ENCODE measurements at places on chromosomes 1 and 21.
A peak's percentile ranks its signal among the peaks of the same experiment; 100 is the strongest.

DNA sequence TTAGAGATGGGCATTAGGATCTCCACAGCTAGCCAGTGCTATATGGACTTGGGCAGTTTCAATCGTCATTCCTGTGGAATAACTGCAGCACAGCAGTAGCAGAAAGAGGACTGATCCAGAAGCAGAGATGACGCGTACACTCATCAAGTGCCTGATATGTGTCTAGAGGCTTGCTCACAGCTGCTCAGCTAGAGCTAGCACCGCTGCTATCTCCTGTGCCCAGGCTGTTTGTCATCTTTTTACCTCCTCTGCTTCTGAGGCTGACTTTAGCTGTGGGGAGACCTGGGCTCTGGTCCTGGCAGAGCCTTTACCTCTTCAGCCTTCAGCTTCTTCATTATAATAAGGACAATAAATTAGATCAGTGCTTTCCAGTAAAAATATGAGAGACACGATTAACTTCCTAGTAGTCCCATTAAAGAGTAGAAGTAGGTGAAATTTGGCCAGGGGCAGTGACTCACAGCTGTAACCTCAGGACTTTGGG lies 5.3 kb downstream of the TENT5C start:
- no peak for DNase-seq

- DNase-seq, result no peak
Observed at GRCh38 chr21:41763398-41763931, 3.4 kb downstream of the RIPK4 start.

- DNase-seq, result peak; percentile 53
Observed at GRCh38 chr1:89454845-89455521, 69.6 kb upstream of the LRRC8B start.

DNA sequence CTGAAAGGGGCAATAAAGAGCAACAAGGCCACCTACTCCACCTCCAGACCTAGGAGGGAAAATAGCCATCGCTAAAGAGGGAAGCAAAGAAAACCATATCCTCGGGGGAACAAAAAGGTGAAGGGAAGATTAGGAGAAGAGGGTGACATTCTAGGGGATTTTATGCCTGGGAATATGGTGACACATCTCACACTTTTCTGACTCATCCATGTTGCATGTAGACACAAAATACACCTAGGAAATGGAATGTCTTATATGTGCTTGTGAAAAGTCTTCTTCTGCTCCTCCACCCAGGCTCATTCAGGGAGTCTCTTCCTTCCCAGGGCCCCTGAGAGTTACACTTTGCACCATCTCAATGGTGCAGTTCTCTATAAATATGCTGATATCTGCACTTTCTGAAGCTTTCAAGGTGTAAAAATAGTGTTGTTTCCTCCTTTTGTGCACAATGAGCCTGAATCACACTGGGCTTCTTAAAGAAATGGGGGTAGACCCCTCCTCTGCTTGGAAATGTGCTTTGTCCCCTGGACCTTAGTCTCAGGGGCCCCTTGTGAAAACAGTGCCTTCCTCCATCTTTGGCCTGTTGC lies 195.9 kb downstream of the CYYR1 start:
- no peak for DNase-seq

- DNase-seq, result no peak
Observed at GRCh38 chr1:196063952-196064351, 544.3 kb downstream of the KCNT2 start.

DNA sequence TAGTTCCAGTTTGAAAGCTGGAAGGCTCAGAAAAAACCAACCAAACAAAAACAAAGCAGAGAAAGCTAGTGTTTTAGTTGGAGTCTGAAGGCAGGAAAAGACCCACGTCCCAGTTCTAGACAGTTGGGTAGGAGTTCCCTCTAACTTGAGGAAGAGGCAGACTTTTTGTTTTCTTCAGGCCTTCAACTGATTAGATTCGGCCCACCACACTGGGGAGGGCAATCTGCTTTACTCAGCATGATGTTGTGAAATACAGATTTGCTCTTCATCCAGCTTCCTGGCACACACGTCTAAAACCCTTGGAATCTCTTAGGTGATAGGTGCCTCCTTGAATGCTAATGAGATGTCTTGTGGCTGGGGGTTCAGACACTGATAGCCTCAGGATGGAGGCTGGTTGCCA lies 49.1 kb upstream of the CSF3R start:
- no peak for DNase-seq

GRCh38 chr1:230423951-230424350 lies 2.2 kb downstream of the PGBD5 start:
- DNase-seq, result no peak

GRCh38 chr1:199084293-199084692 lies 445.5 kb downstream of the PTPRC start:
- DNase-seq, result peak; percentile 59

GRCh38 chr1:198205016-198205684 lies 48.4 kb downstream of the NEK7 start:
- no peak for DNase-seq

DNA sequence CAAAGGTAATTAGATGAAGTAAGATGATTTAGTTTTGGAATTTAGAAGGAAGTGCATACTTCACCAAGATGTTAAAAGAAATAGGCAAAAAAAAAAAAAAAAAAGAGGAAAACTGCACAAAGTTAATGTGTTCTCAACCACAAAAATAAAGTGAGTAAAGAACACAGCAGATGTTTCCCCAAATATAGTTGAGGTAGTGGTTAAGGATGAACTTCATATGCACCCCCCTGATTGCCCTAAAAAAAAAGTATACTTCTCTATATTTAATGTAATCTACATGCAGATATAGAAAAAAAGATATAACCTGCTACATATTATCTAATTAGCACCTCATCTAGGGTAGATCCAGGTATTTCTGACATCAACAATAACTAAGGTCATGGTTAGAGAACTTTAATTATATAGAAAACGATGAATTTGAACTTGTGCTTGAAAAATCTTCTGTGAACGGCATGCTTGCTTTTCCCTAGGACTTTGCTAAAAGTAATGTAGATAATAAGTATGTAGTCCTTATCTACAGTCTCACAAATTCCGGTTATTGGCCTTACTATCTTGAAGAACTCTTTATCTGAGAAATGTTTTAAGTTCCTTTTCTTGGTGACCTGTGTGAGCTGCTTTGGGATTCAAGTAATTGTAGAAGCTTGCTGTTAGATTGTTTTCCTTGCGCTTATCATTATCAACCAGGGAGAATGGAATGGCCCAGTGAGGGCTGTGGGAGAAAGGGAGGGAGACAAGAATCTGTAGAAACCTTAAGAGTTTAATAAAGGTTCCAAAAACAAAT lies 70.1 kb upstream of the LRRC7 start:
- no peak for DNase-seq

- no peak for DNase-seq
Observed at GRCh38 chr1:85208488-85208887, 7.7 kb upstream of the SYDE2 start.

DNA sequence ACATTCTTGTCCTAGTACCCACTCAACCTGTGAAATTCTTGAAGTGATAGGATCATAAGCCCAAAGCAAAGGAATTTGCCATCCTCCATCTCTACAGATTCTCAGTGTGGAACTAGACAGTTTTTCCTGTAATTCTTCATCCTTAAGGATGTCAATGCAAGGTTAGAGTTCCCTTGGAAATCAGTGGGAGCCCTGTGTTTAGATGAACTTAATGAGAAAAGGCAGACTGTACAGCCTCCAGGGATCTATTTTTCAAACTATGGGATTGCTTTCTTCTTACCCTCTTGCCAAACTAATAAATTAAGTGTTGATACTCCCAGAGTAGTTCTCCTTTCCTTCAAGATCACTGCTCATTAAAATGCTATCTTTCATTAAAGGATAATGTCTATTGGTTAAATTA lies 78.1 kb upstream of the OLFM3 start:
- DNase-seq, result no peak

DNA sequence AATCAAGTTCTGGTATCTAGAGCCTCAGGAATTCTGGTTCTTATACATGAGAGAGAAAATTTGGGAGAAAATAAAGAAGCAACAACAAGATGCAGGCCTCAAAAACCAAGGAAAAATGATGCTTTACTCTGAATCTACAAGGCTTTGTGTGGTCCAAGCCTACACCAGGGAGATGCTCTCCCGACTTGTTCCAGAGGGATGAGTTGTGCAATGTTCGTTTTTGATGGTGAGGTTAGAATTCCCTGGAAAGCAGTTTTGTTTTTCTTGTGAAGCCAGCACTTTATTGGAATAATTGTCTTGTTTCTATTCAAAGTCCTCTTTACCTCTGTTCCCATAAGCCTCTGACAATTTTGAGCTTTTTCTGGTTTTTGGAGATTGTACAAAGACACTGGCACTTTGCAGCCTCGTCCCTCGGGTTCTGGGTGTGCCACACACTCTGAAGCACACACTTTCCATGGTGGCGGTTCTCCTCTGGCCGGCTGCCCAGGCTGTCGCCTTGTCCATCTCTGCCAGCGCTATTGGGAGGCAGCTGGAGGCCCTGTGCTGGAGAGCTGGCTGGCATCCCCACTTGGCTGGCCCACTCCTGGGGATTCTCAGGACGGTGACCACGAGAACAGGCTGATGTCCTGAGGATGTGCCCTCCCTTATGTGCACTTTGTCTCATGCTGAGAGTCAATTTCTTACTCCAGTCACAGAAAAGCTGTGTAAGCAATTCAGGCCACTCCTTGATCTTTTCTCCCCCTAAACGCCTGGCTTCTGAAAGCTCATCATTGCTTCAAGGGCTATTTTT lies 70.2 kb downstream of the EDEM3 start:
- DNase-seq, result no peak

DNA sequence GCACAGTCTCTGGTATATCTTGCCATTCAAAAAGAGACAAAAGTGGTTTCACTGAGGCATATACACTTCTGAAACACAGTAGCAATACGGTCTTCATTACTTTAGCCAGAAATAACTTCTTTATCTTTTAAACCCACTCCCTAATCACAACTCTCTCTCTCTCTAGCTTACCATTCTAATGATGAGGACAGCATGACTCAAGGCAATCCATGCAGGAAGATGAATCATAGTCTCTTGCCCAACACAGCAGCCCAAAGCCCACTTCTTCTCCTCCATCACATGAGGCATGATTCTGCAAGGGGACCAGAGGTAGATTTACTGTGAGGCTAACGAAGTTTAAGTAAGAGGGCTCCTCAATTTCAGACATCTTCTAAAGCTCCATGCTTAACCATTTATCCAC lies 285.0 kb upstream of the NR5A2 start:
- no peak for DNase-seq

- no peak for DNase-seq
Observed at GRCh38 chr1:27130798-27131197, 24.1 kb downstream of the SLC9A1 start.

GRCh38 chr1:13794231-13795187 lies 94.5 kb downstream of the PRDM2 start:
- DNase-seq, result no peak

- DNase-seq, result no peak
Observed at GRCh38 chr1:229440851-229441537, 7.1 kb upstream of the ACTA1 start.

DNA sequence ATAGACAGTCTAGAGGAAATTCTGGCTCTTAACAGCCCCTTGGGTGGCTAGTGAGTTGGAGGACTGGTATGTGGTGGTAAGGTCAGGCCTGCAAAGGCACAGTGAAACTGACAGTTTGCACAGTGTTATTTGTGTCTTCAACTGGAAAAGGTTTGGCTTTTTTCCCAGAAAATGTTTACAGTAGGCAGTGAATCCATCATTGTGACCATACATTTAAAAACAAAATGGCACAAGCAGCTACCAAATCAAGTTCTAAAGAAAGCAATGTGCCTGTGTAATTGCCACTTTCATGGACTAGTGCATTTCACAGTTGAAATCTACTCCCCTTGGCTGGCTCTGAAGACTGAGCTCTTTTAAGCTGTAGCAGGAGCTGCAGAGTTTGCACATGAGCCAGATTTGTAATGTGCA lies 24.8 kb downstream of the ATPAF1 start:
- no peak for DNase-seq

DNA sequence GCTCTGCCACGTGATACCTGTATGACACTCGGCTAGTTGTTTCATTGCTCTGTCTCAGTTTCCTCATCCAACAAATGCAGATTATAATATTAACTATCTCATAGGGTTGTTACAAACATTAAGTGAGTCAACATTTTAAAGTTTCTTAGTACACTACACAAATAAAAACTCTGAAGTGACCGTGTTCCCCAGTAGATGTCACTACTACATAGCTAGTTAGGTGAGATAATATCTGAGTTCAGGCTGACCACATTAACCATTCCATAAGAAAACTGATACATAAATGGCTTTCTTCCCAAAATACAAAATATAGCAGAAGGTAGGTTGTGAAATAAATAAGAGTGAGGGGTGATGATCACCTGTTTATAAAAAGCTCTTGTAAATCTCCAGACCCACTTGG lies 214.1 kb downstream of the NUF2 start:
- DNase-seq, result peak; percentile 14

DNA sequence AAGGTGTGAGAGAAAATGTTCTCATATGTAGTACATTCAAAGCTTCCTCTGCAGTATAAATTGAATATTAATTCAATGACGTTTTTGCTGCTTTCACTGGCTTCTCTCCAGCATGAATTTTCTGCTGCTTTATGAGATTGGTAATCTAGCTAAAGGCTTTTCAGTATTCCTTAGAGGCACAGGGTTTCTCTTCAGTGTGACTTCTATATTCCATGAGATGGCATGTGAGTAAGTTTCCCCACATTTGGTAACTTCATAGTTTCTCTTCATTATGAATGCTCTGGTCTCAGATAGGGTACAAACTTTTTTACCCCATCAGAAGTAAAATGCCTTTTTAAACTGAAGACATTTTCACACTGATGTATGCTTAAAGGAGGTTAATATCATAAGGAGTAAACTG lies 10.4 kb upstream of the KLF18 start:
- no peak for DNase-seq

- no peak for DNase-seq
Observed at GRCh38 chr21:38649120-38649519, 150.8 kb upstream of the ERG start.

DNA sequence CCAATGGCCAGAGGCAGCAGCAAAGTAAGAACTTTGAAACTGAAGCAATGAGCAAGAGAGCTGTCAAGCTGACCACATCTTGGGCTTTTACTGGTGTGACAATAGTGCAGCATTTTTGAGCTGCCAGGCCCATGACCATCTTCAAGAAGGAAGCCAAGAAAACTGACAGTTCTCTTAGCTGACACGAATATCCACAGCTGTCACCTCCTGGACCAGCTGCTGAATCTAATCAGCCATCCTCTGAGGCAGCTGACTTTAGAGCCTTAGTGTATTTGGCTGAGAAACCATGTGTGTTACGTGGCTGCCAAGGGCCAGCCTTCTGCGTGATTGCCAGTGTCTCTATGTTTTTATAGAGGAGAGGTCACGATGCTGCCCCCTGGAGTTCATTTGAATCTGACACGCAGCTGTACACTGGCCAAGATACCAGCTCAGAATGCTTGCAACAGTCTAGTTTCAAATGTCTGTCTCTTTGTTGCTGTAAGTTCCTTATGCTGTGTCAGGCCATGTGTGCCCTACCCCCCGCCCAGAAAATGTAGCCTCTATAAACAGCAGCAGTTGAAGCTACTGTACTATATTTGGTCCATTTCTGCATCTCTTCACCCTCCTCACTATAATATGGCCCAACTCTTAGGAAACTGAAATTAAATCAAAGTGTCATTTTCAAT lies 39.7 kb downstream of the PALMD start:
- DNase-seq, result peak; percentile 47

GRCh38 chr1:225458222-225458631 lies 30.4 kb upstream of the LBR start:
- no peak for DNase-seq
